ENCODE measurements at places on chromosomes 16 and 17.
A peak's percentile ranks its signal among the peaks of the same experiment; 100 is the strongest.

DNA sequence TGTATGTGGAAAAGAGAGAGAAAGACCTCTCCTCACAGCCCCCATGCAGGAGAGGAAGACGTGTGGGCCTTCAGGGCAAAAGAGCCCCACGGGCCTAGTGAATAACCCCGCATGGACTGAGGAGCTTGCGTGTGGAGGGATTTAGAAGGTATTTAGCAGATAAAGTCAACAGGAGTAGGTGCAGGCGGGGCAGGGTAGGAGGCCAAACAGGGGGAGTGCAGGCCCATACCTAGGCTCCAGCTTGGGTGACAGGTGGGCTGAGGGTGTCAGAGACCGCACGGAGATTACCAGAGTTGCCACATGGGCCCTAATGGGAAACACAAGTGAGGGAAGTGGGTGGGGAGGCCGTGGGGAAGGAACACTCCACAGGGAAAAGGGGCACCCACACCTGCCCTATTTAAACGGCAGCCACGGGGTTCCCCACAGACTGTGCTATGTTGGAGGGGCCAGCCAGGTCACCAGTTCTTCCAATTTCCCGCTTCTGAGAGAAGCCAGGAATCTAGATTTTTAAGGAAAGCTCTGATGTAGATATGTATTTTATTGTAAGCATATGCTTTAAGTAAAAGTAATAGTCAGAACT is 8.2 kb upstream of the CNGB1 start:
- H3K27ac ChIP-seq, result no peak overlapping the region
- no peak for DNase-seq
- H3K36me3 ChIP-seq, result no peaks in the 10 kb centered on the region

DNA sequence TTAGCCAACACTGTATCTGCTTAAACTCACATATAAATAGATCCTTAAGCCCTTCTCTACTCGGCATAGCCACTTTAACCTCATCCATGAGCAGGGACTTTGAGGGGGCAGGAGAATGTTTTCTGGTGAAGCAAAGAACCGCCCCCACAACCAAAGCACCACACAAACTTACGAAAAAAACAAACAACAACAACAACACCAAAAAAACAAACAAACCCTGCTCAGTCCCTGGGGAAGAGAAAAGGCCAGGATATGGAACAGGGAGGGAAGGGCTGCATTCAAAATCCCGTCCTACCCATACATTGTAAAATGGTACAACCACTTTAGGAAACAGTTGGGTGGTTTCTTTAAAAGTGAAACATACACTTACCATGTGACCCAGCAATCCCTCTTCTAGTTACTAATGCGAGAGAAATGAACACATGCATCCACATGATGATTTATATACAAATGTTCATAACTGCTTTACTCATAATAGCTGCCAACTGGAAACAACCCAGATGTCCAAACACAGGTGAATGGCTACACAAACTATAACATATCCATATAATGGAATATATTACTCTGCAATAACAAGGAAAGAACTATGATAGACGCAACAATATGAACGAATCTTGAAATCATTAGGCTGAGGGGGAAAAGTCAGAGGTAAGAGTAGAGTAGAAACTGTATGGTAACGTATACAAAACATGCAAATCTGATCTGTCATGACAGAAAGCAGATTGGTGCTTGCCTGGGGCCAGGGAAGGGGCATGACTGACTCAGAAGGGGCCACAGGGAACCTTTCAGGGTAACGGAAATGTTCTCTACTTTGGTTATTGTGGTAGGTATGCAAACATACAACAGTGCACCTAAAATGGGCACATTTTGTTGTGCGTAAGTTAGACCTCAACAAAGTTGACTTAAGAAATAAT is 37.7 kb upstream of the TOB1 start:
- H3K27me3 ChIP-seq, result no peaks in the 10 kb centered on the region
- peak overlapping the region; percentile 94 for H3K27ac ChIP-seq
- H3K4me1 ChIP-seq, result peaks cover 30% of the 10 kb centered on the region
- H3K36me3 ChIP-seq, result no peaks in the 10 kb centered on the region
- H3K4me3 ChIP-seq, result peak overlapping the region; percentile 41

DNA sequence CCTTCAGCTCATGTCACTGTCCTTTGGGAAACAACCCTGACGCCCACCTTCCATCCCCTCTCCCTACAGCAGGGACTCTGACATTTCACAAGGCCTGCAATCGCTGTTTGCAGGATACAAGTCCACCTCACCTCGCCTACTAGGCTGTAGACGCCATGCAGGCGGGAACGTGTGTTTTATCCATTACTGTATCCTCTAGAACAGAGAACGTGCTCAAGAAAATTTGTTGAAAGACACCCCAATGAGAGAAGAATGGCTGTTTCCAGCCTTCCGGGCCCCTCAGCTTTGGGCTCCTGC is 1.5 kb upstream of the TTYH2 start:
- DNase-seq, result no peak
- H3K27me3 ChIP-seq, result no peaks in the 10 kb centered on the region
- peak overlapping the region; percentile 60 for H3K4me3 ChIP-seq
- H3K4me1 ChIP-seq, result peaks cover 57% of the 10 kb centered on the region

- peaks cover 21% of the 10 kb centered on the region for H3K4me1 ChIP-seq
- H3K4me3 ChIP-seq, result no peak overlapping the region
- H3K27me3 ChIP-seq, result no peaks in the 10 kb centered on the region
- no peaks in the 10 kb centered on the region for H3K36me3 ChIP-seq
Measured at GRCh38 chr17:65583921-65584603, 22.6 kb upstream of the AXIN2 start.

GRCh38 chr16:87012954-87013938 is 303.9 kb downstream of the C16orf95 start:
- no peak overlapping the region for H3K27ac ChIP-seq
- H3K4me1 ChIP-seq, result no peaks in the 10 kb centered on the region

DNA sequence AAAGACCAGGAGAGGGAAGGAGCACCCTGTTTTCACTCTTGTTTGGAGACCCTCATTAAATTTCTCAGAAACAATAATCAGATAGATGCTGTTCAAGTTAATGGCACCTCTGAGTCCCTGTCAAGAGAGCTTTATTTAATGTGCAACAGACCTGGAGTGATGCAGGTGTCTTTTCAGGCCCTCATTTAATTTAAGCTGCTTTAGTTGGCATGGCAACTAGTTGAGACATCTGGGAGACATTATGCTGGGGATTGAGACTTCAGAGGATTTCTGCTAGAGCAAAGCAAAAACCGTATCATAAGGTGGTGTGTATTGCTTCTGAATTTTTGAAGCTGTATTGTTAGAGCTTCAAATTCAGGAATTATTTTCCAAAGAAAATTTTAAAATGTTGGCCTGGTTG is 108.5 kb downstream of the NLK start:
- no peaks in the 10 kb centered on the region for H3K36me3 ChIP-seq
- H3K27ac ChIP-seq, result no peak overlapping the region
- no peak for DNase-seq
- no peaks in the 10 kb centered on the region for H3K4me1 ChIP-seq
- H3K27me3 ChIP-seq, result no peaks in the 10 kb centered on the region
- no peak overlapping the region for H3K4me3 ChIP-seq

DNA sequence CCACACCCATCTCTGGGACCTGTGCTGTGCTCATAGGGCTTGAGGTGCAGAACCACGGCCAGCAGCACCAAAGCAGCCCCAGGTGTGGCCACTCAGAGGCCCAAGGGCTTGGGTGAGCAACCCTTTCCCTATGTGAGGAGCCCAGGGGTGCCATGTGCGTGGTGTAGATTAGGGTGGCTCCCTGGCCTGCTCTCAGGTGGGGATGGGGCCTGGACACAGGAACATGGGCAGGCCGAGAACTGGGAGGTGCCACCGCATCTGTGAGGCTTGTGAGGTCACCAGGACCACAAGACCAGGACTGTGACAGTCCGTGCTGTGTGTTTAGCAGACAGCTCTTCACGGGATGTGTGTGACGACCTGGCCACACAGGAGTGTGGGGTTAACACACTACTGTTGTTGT is 103.5 kb upstream of the ZNF750 start:
- H3K27ac ChIP-seq, result no peak overlapping the region
- no peaks in the 10 kb centered on the region for H3K27me3 ChIP-seq
- H3K4me1 ChIP-seq, result no peaks in the 10 kb centered on the region
- no peak for DNase-seq
- no peak overlapping the region for H3K4me3 ChIP-seq

DNA sequence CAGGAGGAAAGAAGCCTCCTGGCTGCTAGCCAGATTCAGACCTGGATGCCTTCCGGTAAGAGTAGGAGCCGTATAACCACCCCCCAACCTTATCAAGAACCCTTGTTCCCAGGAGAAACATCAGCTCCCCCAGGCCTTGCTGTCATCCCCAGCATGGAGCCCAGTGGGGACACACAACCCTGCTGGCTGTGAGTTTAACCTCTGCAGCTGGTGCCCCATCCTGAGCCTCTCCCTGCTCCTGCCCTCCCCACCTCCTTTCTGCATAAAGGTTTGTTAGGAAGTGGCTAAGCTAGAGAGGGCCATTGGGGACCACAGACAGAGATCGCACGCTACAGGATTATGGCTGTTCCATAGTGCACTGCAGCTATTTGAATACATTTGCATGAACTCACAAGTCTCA is 55.5 kb upstream of the RPL38 start:
- no peak overlapping the region for H3K27ac ChIP-seq
- no peaks in the 10 kb centered on the region for H3K4me1 ChIP-seq
- H3K36me3 ChIP-seq, result no peaks in the 10 kb centered on the region
- peaks cover 2% of the 10 kb centered on the region for H3K27me3 ChIP-seq

Data from psoas muscle (tissue), 8 donors.